ENCODE measurements at places on chromosomes 5 and 9.

- DNase-seq, result no peak
Measured at GRCh38 chr5:118405650-118406061, 582.7 kb downstream of the DTWD2 start.

DNA sequence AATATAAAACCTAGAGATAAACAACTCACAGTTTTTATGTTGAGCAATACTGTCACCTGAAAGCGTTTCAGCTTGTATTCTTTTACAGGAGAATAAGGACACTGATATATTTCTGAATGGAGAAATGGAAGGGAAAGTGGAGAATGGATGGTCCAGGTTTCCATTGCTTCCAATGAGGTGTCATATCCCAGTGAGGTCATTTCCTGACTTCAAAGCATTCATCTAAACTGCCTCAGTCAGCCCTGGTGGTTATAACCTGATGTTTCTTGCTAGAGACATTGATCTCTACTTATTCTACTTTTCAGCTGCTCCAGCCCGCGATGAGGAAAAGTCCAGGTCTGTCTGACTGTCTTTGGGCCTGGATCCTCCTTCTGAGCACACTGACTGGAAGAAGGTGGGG lies 2.6 kb downstream of the GABRA1 start:
- no peak for DNase-seq

GRCh38 chr5:145903113-145903512 lies 30.3 kb upstream of the GRXCR2 start:
- DNase-seq, result no peak

GRCh38 chr5:64229163-64229774 lies 63.6 kb downstream of the RNF180 start:
- DNase-seq, result no peak

DNA sequence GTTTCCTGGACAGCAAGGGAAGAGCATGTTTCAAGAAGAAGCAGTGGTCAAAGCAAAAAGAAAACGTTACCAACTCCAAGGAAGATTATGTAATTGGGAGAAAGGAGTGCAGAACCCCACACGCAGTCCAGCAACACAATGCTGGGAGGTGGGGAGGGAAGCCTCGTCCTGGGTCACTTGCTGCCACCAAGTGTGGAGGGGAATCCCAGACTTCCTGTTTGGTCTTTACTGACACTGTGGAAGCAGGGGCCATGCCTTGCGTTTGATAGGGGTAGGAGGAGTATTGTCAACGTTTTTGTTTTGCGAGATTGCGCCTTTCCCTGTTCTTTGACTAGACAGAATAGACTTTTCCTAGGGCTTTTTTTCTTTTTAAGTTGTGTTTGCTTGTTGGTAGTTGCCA lies 421.0 kb downstream of the KDM4C start:
- DNase-seq, result no peak

GRCh38 chr5:73938938-73939320 lies 312.9 kb downstream of the ARHGEF28 start:
- DNase-seq, result no peak

GRCh38 chr9:97188545-97188944 lies 118.9 kb upstream of the CCDC180 start:
- no peak for DNase-seq

GRCh38 chr5:67431191-67431590 lies 234.6 kb upstream of the CD180 start:
- no peak for DNase-seq

DNA sequence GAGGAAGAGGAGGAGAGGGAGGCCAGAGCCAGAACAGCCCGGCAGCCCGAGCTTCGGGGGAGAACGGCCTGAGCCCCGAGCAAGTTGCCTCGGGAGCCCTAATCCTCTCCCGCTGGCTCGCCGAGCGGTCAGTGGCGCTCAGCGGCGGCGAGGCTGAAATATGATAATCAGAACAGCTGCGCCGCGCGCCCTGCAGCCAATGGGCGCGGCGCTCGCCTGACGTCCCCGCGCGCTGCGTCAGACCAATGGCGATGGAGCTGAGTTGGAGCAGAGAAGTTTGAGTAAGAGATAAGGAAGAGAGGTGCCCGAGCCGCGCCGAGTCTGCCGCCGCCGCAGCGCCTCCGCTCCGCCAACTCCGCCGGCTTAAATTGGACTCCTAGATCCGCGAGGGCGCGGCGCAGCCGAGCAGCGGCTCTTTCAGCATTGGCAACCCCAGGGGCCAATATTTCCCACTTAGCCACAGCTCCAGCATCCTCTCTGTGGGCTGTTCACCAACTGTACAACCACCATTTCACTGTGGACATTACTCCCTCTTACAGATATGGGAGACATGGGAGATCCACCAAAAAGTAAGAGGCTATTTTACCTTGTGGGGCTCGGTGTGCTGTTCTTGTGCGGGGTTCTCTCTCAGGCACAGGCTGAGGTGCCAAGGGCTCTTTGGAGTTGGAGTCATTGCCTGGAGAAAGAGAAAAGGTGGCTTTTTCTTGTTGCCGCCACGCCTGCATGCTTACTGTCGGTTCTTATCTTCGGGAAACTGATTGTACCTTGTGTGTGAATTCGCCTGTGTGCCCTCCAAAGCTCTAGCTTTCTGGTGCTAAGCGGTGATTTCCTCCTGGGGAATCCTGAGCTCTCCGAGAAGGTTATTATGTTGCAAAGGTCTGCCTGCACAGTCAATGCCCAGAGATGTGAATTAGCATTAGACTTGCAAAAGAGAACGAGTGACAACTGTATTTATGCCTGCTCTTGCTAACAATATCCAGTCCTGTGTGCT lies at the start of gene ISL1:
Gene ISL1 (plus strand): TSS at position 318 of the 991 bp plus-strand sequence. CDS start 224 bp downstream, at position 542.
- no peak for DNase-seq

- no peak for DNase-seq
Measured at GRCh38 chr9:24516463-24516862, 29.2 kb downstream of the IZUMO3 start.

DNA sequence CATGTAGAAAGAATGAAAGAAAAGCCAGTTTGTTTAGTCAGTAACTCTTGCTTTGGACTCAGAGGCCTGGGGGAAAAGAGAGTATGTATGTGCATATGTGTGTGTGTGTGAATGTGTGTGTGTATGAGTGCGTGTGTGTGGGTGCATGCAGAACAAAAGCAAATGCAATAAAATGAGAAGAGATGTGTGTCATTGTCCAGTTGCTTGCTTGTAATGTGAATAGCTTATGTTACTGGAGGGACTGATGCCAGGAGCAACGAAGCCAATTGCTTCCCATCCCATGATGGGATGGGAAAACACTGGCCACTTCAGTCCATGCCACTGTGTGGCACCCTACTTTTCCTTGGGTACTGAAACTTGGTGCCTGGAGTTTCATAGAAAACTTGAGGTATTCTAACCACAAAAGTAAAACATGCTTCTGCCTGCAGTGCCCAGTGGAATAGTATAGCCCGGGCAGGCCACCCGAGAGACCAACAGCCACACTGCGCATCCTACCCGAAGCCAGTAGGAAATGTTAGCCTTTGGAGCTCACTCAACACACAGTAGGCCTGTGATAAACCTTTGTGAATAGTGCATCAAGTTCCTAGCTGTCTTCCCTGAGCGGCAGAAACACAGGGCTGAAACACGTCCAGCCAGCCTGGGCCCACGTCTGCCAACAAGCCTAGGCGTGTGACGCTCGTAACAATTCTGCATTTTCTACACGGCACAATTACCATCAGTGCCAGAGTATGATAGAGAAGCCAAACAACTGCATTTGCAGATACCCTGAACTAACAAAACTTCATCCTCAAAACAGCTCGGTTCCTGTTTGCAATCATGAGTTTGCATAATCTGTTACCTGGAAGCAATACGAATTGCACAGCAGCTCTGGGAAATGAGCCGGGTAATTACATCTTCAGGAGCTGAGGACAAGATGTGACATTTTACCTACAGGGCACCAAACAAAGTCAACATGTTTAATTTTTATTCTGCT lies 198.1 kb downstream of the SYK start:
- no peak for DNase-seq

- no peak for DNase-seq
Measured at GRCh38 chr9:84241817-84242373, 98.7 kb downstream of the SLC28A3 start.

Data from activated effector memory CD4-positive, alpha-beta T cell treated with anti-CD3 and anti-CD28 coated beads, Interleukin-2, amount 50 U/mL, for 16 hours (primary cell).